Activated T-cell treated with anti-CD3 and anti-CD28 coated beads, Interleukin-2, amount 50 U/mL, for 72 hours (primary cell): ENCODE measurements at places on chromosomes 5 and 9.

DNA sequence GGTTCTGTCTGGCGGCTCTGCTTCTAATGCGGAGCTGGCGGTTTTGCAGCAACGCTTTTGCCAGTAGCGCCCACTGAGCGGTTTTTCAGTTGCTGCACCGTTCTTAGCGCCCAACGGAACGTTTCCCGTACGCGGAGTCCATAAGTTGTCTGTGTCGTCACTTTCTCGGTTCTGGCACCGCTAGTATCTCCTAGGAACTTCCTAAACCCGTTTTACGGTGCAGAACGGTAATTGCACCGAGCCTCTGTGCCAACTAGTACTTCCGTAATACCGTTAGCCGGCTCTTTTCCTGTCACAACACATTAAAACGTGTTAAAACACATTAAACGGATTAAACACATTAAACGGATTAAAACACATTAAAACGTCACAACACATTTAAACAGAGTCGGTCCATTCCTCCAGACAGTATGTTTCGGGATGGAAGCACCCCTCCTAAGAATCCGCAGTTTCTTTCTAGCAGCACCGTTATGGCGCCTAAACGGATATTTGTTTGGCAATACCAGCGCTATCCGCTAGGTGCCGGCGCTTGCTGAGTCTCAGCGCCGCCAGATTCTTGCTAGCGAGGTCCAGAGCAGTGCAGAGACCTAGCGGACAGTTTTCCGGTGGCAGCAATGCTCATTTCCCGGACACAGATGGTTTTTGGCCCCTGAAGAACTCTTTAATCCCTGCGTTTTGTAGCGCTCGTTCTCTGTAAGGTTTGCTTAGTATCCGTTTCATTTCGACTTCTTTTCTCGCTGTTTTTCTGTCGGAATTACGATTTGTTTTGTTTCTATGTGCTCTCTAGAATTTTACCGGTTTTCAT, 45.4 kb downstream of the ANXA2R start:
- peak; percentile 90 for DNase-seq

- DNase-seq: peak; percentile 2
These were observed 290.5 kb downstream of the SLF1 start for GRCh38 chr5:94908889-94909480.

DNA sequence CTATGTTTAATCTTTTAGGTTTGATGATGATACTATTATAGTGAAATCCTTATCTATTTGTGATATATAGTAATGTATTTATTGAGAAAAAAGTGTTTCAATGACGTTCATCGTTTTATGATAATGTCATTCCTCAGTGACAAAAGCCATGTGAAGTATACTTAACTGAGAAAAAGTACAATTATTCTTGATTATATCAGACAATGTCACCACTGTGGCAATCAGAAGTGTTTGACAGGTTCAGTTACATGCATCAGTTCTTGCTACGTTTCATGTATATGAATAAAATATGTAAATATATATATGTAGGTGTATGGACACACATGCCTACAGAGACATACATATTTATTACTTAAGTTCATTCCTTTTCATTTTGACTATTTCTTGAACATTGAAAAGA, 341.5 kb upstream of the CDH10 start:
- no peak for DNase-seq

GRCh38 chr5:32014096-32014745, 159.9 kb downstream of the GOLPH3 start:
- no peak for DNase-seq

GRCh38 chr9:128917151-128917849, 3.5 kb upstream of the PHYHD1 start:
- no peak for DNase-seq

DNA sequence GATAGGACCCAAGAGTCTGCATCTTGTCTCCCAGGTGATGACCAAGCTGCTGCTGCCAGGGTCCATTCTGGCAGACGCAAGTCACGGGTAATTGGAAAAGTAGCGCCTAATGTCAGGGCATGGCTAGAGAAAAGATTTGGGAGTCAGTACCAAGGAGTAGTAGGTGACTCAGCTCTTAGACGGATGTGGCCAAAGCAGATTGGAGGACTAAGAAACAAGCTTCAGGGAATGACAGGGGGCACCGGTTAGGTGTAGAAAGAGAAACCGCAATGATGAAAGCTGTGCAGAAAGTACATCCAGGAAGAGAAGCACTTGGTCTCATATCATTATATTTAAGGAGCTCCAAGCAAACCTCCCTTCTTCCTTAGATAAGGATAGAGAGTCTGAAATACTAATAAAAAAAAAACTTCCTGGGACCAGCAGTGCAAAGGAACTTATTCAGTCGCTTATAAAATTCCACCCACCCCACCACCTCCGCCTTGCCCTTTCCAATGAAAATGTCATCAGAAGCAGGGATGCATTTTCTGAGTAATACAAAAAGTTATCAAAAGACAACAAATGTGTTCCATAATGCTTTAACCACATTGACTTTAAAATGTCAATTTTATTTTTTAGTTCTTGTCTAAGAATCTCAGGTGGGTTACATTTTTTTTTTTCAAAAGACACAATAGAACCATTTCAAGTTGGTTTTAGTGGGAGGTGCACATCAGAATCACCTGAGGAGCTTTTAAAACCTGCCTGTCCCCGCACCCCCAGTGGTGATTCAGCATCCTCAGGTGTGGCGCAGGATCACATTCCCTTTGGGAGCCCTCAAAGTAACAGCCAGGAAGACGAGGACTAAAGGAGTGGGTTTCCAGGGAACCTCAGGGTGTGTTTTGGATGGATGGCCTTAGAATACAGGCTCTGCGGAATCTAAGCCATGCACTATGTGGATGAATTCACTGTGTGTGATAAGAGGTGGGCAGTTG, 31.2 kb downstream of the PTPN3 start:
- DNase-seq: no peak

DNA sequence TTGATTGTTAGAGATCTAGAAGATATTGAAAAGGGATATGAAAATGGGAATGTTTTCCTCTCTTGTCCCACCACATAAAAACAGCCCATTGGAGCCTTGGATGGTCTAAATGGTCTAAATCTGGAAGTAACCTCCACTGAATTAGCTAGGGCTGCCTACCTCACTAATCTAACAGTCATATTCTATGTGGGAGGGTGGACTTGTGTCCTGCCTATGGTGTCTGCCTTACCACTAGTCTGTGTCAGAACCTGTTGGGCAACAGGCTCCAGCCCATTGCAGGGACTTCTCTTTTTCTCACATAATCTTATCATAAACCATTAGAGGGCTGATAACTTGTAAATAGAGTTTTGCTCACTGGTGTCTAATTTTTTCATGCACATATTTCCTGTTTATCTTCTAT, 548.8 kb upstream of the CDH18 start:
- DNase-seq: no peak

- no peak for DNase-seq
These were observed 684.4 kb downstream of the MTRR start for GRCh38 chr5:8553364-8553763.

- DNase-seq: no peak
These were observed 47.7 kb downstream of the CERT1 start for GRCh38 chr5:75463726-75464125.

DNA sequence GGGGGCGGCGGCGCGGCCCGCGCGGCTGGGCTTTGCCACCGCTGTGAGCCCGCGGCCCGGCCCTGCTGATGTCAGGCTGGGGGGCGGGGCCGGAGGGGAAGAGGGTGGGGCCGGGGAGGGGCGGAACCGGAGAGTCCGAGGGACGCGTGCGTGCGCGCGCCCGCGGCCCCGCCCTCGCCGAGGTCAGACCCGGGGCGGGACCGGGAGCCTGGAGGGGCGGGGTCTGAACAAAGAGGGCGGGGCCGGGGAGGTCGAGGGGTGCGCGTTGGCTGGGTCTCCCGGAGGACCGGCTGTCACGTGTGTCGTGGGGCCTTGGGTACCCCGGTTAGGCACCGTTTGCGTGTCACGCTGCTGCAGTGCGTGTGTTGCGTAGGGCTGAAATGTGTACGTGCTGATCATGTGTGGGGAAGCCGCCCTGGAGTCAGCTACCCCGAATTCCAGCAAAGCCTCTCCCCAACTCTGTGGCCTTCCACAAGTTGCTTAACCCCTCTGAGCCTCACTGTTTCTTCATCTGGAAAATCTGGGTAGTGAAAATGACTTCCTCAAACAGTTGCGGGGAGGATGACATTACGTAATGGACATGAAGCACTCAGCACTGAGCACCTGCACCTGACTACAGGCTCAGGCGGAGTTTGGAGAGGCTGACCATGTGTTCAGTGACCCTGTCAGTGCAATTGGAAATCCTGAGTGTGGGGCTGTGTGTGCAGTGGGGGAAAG, at the start of gene RALGDS:
Gene RALGDS (minus strand): TSS at position 43 of the 717 bp plus-strand sequence. CDS start 86 bp downstream, outside the sequence.
- DNase-seq: peak; percentile 89

GRCh38 chr9:110241260-110241857, 14.9 kb downstream of the TXN start:
- no peak for DNase-seq
